Dermis microvascular lymphatic vessel endothelial cell (primary cell): ENCODE measurements at places on chromosomes 3 and 15. TPM values are rescaled to one million over a fixed set of nuclear protein-coding genes. Genes with fewer than 3 reads are reported as not detected.

THBS1 gene
- 4,129 and 8,012 TPM in 2 replicates for total RNA-seq

CFAP100 gene
- not detected in 2 replicates for total RNA-seq

DNA sequence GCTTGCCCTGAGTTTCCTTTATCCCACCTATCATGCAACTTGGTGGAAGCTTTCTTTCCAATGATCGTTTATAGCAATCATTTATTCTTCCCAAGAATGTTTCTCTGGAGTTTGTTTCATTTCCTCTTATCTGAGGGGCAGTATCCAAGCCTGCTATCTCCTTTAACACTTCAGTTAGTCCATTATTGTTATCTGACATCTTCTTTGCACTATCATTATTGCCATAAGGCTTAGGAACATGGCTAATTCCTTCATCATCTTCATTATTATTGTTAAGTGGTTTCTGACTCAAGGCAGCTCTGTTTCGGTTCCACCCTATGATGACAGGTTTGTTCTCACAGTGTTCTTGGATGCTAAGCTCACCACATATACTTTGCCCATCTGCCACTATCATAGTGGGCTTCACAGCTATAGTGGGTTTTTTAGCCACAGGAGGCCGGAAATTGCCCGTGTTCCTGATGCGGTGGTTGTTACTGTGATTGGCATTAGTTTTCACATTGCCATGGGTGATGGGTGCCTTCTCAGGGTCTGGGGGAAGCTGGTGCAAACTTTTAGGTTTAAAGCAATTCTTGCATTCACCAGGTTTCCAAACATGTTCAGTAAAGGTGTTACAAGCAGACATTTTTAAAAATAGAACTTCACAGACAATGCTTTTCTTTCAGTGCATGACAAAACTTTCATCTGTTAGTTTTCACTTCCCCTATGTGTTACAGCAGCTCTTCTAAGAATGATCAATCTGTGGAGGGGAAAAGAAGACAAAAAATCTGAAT, 110.6 kb upstream of the TSPAN3 start:
- no peak for DNase-seq

SLC25A36 gene
- total RNA-seq, result 33.4 and 35.9 TPM in 2 replicates

GRCh38 chr15:75456710-75457109, 5.2 kb upstream of the SIN3A start:
- DNase-seq, result no peak

DNA sequence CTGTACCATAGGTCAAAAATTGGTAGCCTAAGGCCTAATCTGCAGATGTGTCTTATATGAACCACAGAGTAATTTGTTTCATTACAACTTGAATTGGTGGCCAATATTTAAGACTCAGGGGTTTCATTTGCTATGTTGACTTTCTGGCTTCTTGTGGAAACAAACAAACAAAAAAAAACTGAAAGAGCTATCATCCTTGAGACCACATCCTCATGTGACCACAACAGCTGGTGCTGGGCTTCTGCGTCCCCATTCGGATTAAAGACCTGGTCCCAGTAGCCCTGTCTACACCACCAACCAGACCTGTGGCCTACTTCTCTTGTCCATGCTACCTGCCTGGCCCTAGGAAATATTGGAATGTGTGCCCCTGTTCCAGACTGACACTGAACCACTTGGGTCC, 61.7 kb downstream of the STRIT1 start:
- DNase-seq, result no peak

DNA sequence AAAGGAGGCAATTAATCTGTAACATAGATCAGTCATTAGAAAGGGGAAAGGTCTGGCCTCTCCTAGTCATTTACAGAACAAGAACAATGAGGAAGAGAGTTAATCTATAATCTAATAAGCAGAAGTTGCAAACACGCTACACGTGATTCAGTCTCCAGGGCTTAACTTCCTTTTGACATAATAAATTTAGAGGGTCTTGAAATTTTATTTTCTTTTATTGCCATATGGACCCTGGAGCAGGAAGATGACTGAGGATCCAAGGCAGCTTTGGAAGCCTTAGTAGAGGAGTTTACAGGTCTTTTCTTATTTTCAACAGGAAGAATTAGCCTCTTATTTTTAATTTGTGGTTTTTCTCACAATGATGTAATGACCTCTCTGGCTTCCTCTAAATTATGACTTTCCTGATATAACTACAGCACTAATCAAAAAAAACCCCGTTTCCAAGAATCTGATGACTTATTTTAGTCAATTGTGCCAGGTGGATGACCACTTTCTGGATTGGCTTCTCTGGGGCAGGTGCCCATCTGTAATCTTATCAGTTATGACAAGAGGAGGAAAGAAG, 32.2 kb downstream of the ADGRG7 start:
- DNase-seq, result no peak

DNA sequence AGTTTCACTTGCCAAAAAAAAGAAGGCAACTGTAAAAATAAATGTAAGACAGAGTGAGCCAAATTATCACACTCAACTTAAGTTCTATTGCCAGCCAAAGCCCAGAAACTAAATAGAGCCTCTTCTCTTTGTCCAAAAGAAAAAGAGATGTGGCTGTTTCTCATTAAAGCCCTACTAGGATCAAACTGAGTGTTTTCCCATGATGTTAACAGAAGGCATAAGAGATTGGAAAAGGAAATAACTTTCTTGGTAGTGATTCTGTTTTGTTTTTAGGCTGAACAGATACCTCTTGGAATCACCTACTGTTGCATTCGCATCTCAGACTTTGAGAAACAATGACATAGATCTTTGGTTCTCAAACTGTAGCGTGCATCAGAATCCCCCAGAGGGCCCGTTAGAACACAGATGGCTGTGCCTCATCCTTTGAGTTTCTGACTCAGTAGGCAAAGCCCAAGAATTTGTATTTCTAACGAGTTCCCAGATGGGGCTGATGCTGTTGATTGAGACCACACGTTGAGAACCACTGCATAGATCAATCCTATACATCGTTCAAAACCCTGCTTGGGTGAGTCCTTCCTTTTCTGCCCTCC, 42.5 kb upstream of the SRGAP3 start:
- no peak for DNase-seq

DNA sequence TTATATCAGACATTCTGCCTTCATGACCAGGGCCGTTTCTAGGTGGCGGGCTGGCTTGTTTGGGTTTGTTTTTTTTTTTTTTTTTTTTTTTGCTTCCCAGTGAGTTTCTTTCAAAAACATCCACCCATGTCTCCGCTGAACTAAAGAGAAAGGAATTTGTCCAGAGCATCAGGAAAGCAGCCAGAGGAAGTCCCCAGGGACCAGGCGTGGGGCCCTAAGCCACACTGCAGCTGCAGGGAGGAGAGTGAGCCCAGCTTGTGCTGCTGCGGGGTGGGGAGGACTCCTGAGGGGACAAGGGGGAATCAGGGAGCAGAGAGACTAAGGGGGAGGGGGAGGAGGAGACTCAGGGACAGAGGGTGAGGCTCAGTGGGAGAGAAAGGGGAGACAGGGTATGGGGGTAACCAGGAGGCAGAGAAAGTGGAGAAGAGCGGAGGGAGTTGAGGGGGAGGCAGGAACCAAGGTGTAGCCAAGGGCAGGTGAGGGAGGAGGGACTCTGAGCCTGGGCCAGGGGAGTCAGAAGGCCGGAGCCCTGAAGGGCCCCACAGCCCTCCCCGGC, 49.5 kb downstream of the CYP11A1 start:
- peak; percentile 38 for DNase-seq

DNA sequence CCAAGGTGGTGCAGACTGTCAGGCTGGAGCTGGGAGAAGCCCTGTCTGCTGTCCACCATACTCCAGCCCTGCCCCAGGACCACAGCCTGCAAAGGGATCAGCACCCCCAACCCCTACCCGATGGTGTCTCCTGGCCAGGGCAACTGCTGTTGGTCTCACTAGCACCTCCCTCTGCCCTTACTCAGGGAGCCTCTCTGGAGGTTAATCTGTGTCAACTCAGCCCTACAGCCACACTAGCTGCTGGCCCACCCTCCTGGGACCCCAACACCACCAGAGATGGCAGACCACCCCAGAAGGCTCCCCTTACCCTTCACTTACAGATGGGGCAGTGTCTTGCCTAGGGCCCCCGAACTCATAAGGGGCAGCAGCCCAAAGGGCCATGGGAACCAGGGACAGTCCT, 65.2 kb downstream of the TLE3 start:
- DNase-seq, result no peak

DNA sequence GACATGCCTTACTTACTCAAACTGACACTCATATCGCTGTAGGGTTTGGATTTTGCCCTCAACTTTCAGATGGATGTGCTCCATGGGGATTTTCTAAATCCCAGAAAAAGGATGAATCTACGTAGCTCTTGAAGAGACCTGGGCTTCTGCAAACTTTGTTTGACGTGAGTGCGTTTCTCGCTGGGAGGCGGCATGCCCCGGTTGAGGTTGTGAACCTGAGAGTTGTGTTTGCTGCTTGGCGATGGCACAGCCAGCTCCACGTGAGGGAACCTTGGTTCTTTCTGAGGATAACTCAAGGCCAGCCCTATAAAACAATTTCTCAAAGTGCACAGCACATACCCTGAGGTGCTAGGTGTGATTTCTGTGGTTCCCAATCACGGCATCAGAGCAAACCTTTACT, 209.5 kb downstream of the ADAMTS17 start:
- DNase-seq, result no peak

TRH gene
- not detected in 2 replicates for total RNA-seq

GRCh38 chr15:65082303-65082953, 5.9 kb downstream of the KBTBD13 start:
- no peak for DNase-seq

DNA sequence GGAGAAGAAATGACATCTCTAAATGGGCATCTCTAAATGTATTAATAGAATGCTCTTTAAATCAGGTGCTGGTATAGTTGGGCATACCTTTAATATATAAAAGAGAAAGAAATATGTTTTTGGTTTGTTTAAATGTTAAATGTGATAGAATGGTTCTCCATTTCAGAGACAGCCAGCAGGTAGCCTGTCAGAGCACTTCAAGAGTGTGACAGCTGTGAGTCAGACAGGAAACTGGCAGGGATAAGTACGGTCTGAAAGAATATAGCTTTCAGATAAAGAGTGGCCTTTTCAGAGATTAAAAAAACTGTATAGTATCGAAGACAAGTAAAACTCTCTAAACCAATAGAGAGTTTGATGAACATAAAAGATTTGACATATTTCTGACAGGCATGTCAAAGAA, 654.1 kb downstream of the IGSF11 start:
- no peak for DNase-seq

- DNase-seq, result no peak
Measured at GRCh38 chr3:52193065-52193464, 4.9 kb upstream of the ALAS1 start.

DNA sequence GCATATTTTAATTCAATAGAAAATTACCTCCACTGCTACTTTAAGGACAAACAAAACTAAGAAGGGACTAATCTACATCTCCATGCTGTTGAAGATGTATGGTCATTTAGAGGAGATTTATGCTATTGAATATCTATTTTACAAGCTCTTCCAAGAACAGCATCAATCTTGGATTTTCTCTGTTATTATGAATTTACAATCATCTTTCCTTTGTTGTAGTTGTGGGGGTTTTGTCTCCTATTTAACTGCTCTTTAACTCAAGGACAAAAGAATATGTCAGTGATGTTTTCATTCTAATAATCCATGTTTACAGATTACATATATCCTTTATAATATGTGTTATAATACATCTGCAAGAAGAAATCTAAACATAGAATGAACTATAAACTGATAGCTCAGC, 907.8 kb downstream of the ROBO2 start:
- DNase-seq, result no peak

GRCh38 chr3:25907081-25907480, 117.2 kb downstream of the OXSM start:
- no peak for DNase-seq

- DNase-seq, result no peak
Measured at GRCh38 chr3:123733805-123734526, 149.1 kb upstream of the HACD2 start.

- no peak for DNase-seq
Measured at GRCh38 chr15:29066310-29066709, 180.5 kb downstream of the APBA2 start.

SLC6A20 gene
- total RNA-seq, result not detected in 2 replicates

- no peak for DNase-seq
Measured at GRCh38 chr3:147305533-147306250, 100.7 kb downstream of the ZIC4 start.

PROK2 gene
- not detected in 2 replicates for total RNA-seq

DNA sequence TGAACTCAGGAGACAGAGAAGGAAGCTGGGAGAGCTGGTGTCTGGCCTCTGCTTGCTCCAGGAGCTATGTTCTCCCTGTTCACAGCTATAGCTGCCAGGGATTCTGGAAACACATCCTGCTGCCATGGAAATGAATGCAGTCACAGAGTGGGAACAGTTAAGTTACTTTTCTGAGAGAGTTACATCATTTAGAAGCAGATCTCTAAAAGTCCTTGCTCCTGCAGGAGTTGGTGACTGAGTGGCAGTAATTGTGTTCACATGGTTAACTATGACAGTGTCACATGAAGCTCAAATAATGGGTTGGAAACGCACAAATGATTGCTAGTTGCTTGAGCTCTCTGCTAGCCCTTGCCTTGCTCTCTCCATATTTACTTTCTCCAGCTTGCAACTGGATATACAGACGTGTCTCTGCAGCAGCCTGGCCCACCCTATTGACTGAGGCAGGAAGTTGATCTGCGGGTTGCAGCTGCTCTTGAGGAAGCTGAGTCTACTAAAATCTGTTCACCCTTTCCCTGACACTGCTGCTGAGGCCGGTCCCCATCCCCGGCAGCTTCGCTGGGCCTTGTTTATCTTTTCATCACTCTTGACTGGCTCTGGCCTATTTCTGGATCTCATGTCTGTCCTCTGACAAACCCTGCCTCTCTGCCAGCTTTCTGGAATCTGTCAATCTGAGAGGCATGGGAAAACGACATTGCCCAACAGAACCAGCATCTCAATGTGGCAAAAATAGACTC, 16.7 kb upstream of the ISLR start:
- peak; percentile 21 for DNase-seq

- no peak for DNase-seq
Measured at GRCh38 chr3:16390581-16390980, 122.9 kb downstream of the RFTN1 start.

BFSP2 gene
- total RNA-seq, result not detected in 2 replicates

DNA sequence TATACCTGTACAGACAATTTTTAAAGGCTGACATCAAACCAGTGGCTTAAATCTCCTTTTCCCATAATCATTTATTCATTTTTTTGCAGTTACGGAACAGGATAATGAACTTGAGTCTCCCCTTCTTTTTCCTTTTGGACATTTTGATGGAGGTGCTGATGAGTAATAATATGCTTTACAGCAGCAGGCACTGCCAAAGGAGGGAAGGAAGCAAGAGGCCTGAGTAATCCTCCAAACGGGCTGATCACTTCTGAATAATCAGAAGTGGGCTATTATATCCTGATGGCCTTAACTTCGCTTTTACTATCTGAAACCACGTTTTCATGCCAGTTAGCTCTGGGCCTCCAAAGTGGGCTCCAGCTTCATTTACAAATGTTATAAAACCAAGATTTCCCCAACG, 527.2 kb downstream of the FOXP1 start:
- no peak for DNase-seq
